ENCODE measurements at places on chromosomes 11 and 22.
A peak's percentile ranks its signal among the peaks of the same experiment; 100 is the strongest.

GRCh38 chr11:115181538-115181937 lies 322.7 kb downstream of the CADM1 start:
- DNase-seq = no peak

GRCh38 chr11:113106507-113106906 lies 145.3 kb downstream of the NCAM1 start:
- no peak for DNase-seq

DNA sequence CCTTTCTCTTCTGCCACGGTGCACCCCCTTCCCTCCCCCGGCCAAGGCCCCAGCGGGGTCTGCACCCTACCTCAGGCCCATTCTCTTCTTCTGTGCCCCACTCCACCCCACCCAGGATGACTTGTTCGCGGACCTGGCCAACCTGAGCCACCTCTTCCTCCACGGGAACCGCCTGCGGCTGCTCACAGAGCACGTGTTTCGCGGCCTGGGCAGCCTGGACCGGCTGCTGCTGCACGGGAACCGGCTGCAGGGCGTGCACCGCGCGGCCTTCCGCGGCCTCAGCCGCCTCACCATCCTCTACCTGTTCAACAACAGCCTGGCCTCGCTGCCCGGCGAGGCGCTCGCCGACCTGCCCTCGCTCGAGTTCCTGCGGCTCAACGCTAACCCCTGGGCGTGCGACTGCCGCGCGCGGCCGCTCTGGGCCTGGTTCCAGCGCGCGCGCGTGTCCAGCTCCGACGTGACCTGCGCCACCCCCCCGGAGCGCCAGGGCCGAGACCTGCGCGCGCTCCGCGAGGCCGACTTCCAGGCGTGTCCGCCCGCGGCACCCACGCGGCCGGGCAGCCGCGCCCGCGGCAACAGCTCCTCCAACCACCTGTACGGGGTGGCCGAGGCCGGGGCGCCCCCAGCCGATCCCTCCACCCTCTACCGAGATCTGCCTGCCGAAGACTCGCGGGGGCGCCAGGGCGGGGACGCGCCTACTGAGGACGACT lies 15.9 kb downstream of the RTN4RL2 start:
- no peak for DNase-seq

- no peak for DNase-seq
These were observed 21.6 kb upstream of the RFPL2 start for GRCh38 chr22:32226326-32227104.

GRCh38 chr11:36465449-36466163 lies 44.5 kb downstream of the TRAF6 start:
- no peak for DNase-seq

DNA sequence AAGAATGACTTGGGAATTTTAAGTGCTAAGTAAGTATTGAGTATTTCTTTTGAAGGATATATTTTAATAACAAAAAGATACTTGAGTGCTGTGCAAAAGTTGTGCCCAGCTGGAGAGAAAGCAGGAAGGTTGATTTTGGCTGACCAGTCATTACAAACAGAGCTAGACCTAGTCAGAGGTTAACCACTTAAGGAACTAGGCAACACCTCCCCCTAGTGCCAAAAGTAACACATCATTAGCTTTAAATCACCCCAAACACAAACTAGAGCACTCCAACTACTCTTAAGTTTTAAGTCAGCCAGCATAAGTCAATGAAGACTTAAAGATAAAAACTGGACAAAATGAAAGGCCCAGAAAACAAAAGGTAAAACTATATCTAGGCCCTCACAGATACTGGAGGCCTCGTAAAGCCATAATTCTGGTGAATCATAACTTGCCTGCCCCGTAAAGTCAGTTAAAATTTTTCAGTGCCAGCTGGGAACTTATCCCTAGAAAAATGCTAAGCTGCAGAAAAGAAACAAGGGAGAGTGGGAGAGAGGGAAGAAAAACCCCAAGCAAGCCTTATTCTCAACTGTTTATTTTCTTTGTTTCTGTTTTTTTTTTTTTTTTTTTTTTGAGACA lies 4.6 kb downstream of the TMEM9B start:
- DNase-seq = peak; percentile 64

- no peak for DNase-seq
These were observed 96.4 kb downstream of the CTTN start for GRCh38 chr11:70494559-70495350.

DNA sequence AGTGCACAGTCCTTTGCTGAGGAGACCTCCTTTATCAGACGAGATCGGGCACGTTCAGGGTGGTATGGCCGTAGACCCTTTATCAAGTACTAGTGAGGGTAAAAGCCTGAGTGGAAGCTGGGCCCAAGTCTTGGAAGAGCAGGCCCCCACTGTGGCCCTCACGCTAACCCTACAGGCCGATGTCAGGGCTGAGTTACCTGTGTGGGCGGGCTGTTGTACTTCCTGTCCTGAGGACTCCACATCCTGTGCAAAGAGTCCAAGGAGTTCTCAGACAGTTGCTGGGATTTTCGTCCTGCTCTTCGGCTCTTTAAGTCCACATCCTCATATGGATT lies 34.9 kb downstream of the RPL27A start:
- no peak for DNase-seq

DNA sequence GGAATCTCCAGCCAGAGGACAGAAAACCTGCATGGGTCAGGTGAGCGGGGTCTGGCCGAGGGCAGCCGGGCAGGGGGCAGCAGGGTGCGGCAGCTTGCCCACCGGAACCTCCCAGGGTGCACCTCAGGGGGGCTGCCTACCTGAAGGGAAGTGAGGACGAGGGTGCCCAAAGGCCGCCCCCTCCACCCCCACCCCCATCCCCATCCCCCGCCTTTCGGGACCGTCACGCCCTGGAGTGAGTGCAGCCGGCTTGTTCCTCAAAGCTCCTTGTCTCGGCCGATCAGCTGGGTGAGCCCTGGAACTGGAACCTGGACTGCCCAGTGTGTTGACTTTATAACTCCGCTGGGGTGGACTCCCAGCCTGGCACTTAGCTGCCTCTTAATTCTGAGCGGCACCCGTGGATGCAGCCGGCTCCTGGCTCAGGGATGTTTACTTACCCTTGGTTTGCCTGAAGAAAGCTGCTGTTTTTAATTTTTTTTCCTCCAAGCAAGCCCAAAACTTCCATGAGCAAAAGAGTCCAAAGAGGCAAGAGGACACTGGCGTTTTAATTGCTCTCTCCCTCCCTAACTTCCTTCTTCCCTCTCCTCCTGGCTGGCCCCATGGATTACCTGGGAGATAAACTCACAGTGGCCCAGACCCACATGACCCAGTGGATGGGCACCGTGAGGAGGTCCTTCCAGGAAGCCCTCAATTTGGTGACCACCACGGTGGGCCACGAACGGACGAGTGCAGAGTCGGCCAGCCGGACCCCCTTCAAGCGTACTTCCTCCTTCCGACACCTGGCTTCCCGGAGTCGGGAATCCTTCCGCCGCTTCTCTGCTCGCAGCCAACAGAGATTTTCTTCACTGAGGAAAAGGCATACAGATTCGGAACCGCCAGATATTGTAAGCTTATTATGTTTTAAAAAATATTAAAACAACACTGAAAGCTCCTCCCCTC lies 87.8 kb upstream of the CRYBB3 start:
- DNase-seq = no peak

DNA sequence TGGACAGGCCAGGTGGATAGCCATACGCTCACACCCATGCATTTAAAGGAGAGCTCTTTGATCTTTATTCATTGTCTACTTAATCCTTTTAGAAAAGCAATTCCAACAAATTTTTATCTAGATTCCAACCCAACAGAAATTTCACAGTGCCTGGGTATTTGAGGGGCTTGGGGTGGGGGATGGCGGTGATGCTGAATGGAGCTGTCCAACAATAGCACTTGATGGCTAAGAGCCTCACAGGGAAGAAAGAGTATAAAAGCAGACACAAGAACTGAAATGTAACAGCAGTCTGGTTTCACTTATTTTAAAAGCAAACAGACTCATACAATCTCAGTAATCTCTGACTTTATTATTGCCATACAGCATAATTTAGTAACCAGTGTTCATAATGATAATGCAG lies 101.8 kb upstream of the SORL1-AS1 start:
- DNase-seq = no peak

DNA sequence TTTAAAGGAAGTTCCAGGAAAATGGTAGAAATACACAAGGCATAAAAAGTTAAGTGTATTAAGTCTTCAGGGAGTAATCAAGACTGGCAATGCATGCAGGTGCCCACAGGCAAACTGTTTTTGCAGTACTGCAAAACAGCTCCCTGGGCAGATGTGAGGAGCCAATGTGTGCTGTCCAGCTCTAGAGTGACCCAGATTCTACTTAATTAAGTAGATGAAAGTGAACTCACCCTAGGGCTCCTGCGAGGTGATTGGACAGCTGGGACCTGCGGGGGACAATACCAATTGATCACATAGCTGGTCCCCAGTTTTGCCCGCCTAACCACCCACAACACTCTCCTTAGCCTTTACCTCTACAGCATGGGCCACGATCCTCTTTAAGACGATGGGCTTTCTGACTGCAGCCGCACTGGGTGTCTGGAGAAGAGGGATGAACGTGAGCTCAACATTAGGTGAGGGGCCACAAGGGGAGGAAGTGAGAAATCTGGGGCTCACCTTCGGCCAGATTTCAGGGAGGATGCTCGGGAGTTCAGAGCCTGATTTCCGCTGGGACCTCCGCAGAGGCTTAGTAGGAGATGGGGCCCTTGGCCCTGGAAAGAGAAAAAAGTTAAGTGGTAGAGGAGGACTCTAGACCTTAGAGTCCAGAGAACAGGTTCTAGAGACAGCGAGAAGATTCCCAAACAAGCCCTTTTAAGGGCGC lies 556 bp downstream of the CDCA5 start:
- DNase-seq = no peak

GRCh38 chr11:82794490-82794889 lies 60.8 kb upstream of the FAM181B start:
- DNase-seq = no peak

- DNase-seq = no peak
These were observed 24.9 kb downstream of the CHEK2 start for GRCh38 chr22:28716686-28717085.

DNA sequence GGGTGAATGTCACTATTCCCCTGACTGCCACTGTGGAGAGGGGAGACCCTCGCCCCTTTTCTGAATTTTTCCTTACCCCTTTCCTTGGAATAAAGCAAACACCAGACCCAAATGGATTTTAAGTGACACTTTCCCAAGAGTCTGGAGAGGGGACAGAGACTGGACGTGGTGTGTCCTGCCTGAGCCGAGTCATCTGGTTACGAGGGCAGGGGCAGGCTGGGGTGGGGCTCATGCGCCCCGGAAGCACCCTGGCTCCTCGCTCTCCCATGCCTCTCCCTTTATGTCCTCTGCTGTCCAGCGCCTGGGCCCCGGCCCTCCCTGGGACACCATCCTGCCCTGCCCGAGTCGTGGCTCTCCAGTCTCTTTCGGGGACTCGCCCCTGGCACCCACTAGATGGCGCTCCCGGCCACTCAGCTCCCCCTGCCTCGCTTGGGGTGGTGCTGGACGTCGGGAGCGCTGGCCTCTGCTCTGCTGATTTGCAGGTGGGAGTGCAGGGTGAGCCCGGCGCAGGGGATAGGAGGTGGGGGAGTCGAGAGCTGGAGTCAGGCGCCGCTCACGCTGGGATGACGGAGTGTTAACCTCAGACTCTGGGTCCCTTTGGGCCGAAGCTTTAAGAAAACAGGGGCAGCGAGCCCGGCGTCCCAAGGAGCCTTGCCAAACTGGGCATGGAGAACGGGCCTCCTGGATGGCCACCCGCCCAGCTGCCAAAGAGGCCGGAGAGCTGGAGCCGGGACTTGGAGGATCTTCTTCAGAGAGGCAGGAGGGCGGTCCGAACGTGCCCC lies 89.8 kb downstream of the RPS6KA4 start:
- peak; percentile 15 for DNase-seq

DNA sequence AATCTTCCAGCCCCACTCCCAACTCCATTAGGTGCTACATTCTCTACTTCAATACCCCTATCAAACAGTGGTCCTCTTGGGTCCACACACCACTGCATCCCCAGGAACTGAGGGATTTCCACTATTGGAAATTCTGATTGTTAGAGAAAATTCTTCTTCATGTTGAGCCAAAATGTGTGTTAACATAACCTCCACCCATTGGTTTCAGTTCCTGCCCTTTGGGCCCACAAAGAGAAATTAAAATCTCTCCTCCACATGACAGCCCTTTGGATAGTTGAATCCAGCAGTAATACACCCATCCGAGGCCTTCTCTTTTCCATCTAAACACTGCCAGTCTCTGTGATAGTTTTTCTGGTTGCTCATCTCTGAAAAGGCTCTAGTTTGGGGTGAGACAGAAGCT lies 2.1 kb downstream of the VSIG2 start:
- no peak for DNase-seq

DNA sequence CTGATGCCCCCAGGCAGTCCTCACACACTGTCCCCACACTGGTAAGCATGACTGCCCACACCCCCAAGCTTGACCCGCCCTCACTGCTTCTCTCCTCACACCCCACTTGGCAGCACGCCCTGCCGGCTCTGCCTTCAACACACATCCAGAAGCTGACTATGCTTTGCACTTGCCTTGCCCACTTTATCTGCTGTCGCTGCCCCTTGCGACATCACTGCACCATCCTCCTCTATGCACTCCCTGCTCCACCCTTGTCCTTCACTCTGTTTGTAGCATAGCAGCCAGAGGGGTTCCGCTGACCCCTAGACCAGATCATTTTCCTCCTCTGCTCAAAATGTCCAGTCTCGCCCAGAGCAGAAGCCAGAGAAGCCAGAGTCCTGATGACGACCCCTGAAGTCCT lies 25.3 kb upstream of the SLC25A1 start:
- no peak for DNase-seq

GRCh38 chr22:45583504-45583903 lies 80.8 kb downstream of the FBLN1 start:
- DNase-seq = no peak

DNA sequence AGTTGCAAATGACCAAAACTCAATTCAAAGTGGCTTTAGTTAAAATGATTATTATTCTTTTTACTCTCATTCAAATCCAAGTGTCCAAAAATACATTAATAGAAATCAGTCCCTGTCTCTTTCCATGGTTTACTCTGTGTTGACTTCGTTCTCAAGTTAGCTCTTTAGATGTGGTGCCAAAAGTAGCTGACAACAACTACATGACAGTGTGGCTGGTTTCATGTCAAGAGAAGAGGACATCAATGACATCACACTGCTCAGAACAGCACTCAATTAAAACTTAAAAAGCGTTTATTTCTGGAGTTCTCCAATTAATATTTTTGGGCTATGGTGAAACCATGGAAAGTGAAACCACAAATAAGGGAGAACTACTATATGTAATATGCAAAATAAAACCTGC lies 1746.9 kb downstream of the LRRC4C start:
- DNase-seq = no peak

All from AG09319 (cell line).